AML-193 (cell line): ENCODE measurements at places on chromosomes 11 and 22.

DNA sequence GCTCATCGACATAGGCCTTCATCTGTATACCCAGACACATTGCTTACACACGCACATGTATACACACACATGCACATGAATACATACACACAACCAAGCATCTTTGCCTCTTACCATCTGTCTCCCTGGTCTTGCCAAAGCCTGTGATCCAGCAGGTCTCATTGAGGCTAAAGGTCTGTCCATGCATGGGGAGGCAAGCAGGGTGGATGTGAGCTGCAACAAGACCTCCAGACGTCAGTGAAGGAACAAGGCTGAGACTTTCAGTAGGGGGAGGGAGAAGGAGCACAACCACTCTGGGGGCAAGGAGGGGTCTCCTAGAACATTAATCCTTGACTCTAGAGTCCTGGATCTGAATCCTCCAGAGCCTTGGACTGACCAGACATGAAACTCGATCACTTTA is 23.7 kb downstream of the TMPRSS13 start:
- no peak for DNase-seq

DNA sequence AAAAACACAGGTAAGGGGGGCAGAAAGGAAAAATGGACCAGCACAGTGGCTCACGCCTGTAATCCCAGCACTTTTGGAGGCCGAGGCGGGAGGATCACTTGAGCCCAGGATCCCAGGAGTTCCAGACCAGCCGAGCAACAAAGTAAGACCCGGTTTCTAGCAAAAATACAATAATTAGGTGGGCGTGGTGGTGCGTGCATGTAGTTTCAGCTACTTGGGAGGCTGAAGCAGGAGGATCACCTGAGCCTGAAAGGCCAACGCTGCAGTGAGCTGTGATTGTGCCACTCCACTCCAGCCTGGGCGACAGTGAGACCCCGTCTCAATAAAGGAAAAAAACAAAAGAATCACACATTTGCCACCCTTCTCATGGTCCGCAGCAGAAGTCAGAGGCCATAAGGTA is 519.4 kb downstream of the BRD1 start:
- no peak for DNase-seq

DNA sequence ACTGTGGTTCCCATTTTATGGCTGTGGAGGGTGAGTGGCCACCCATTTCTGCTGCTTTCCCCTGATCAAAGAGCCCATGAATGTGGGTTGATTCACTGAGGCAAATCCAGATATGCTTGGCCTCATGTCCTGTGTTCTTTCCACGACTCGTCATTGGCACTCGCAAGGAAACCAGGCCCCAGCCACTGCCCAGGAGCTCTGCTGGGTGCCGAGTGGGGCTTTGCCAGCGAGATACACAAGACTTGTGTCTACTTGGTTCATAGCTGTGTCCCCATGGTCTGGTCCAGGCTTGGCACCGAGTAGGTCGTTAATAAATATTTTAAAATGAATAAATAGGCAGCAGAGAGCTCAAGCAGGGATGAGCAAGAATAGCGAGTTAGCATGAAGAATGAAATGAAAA is 1291.5 kb downstream of the TBC1D22A start:
- no peak for DNase-seq

- DNase-seq, result no peak
These were observed 826 bp upstream of the EEF1G start for GRCh38 chr11:62574363-62575071.

DNA sequence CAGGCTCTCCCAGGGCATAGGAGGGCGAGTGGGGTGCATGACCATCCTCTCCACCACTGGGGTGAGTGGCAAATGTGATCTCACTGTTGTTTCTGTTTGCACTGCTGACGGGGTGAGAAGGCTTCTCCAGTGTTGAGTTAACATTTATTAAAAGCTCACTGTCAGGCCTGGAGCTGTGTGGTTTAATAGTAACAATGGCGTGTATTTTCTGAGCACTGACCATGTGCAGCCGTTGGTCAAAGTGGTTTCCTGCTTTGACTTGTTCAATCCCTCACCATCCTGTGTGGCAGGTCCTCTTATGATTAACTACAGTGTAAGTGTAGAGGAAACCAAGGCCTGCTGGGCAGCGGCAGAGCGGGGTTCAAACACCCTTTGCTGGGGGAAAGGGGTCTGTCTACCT is 4.4 kb downstream of the A4GALT start:
- no peak for DNase-seq

- DNase-seq, result no peak
These were observed 598.0 kb downstream of the BRD1 start for GRCh38 chr22:49229483-49230193.

DNA sequence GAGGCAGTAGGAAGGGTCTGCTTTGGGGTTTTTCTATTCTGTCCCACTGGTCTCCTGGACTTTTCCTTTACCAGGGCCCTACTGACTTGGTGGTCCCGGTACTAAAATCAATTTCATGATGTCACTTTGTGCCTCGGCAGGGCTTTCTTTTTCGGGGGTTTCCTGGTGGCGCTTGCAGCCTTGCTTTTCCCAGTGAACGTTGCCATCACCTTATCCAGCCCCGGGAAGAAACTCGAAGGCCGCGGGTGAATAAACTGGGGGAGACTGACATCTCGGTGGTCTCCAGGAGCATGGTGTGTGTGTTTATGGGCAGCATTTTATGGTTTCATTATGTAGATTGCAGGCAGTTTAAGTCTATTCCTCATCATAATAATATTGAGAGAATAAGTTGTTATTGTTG is 84.4 kb downstream of the KCNQ1 start:
- no peak for DNase-seq

DNA sequence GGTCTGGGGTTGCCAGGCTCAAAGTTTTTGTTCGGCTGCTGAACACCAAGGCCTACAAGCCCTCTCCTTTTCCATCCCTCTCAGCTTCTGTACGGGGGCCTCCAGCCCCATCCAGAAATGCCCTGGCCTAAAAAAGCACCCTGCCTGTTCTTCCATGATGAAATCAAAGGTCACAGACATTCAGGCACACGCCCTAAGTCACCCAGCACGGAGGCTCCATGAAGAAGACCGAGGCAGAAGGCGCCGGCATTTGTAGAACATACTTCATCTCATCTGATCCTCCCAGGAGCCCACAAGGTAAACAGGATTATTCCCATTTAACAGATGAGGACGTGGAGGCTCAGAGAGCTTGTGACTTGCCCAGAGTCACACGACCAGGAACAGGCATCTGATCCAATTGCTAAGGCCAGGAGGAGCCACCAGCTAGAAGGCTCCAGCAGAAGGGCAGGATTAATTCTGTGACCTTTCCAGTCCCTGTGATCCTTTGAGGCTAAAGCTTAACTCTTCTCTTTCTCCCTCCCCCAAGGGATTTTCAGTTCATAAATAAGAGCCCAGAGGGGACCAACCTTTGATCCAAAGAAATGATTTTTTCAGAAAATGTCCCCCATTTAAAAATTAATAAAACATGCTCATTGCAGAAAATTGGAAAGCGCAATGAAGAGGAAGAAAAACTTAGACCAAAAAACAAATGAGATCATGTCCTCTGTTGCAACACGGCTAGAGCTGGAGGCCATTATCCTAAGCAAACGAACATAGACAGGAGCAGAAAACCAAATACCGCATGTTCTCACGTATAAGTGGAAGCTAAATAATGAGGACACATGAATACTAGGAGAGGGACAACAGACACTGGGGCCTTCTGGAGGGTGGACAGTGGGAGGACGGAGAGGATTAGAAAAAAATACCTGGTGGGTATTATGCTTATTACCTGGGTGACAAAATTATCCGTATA is 38.7 kb downstream of the CYTH4 start:
- DNase-seq, result no peak
